ENCODE measurements at places on chromosomes 11 and 22.

GRCh38 chr11:12989428-12990161 is 19.5 kb upstream of the RASSF10 start:
- DNase-seq = peak; percentile 5

DNA sequence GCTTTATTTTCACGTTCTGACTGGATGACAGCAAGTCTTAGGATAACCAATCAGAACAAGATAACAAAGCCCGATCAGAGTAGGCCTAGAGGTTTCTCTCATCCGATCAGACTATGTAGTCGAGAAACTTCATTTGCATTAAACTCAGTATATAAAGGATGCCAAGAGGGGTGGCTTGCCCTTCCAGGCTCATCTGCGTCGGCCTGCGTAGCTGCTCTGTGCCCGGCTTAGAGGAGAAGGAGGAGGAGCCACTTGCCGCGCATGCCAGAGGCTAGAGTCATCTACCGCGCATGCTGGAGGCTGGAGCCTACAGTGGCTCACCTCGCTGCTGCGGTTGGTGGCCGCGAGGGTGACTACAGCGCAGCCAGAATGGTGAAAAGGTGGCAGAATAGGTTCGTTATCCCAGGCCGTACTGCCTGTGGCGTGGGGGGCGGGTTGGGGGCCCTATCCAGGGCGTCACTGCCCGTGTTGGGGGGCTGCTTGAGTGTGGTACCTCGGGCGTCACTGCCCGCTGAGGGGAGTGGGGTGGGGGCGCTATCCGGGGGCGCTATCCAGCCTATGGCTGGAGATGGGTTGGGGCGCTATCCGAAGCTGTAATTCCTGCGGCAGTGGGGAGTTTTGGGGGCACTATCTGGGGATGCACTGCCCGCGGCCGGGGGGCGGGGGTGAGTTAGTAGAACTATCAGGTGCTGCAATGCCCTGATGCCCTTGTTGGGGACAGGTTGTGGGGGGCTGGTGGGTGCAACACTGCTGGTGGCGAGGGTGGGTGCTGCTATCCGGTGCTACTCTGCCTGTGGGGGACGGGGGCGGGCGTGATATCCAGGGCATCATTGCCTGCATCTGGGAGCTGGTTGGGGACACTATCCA is at the start of gene RFPL2:
TSS of gene RFPL2 (minus strand) at position 218 of the 867 bp plus-strand sequence. CDS start 2,622 bp downstream, outside the sequence.
- DNase-seq = peak; percentile 40

DNA sequence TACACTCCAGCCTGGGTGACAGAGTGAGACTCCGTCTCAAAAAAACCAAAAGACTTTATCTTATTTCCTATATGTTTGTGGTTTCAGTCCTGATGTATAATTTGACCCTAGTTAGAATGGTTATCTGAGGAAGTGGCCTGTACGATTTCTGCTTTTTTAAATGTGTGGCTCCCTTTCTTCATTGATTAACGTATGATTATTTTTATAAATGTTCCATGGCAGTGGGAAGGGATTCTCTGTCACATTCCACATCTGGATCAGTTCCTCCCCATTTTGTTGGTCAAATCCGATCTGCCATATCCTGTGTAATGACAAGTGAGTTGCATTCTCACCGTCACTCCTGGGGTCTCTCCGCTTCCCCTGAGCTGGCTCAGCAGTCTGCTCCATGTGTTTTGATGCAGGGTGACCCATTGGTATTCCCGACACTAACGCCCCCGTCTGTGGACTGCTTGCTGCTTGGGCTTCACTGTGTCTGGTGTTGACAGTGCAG is 20.3 kb downstream of the NEAT1 start:
- no peak for DNase-seq

DNA sequence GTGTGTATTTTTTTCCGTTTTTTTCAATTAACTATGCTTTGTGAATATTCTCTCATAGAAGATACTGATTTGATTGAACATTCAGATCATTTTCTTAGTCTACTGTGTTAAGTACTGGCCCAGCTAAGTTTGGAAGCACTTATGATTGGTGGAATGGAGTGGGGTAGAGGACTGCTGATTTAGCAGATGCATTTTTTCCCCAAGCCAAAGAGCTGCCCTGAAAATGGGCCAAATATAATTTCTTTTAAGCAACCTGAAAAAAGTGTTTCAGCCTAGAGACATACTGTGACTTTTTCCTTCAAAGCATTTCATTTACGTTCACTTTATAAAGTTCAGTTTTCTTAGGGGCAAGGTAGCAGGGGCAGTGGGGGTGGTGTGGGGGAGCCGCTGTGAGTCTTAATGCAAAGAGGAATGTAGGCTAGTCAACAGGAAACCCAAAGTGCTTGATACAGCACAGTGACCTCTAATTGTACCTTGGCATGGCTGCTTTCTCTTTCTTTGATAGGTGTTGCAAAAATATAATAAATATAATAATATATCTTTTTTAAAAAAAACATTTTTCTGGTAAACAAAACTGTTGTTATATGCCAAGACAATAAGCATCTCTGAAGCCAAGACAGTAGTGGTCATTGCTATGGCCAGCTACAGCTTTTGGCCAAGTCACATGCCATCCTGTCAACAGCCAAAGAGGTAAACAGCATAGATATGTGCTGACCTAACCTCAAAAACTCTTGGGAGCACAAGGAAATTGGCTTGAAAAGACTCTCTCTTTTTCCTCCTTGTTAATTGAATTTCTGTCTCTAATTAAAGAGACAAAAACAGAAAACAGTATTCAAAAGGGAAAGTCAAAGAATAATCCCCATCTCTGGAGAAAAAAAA is 58.8 kb downstream of the LIF start:
- DNase-seq = no peak

GRCh38 chr11:69938206-69938605 is 119.0 kb upstream of the FGF3 start:
- no peak for DNase-seq

DNA sequence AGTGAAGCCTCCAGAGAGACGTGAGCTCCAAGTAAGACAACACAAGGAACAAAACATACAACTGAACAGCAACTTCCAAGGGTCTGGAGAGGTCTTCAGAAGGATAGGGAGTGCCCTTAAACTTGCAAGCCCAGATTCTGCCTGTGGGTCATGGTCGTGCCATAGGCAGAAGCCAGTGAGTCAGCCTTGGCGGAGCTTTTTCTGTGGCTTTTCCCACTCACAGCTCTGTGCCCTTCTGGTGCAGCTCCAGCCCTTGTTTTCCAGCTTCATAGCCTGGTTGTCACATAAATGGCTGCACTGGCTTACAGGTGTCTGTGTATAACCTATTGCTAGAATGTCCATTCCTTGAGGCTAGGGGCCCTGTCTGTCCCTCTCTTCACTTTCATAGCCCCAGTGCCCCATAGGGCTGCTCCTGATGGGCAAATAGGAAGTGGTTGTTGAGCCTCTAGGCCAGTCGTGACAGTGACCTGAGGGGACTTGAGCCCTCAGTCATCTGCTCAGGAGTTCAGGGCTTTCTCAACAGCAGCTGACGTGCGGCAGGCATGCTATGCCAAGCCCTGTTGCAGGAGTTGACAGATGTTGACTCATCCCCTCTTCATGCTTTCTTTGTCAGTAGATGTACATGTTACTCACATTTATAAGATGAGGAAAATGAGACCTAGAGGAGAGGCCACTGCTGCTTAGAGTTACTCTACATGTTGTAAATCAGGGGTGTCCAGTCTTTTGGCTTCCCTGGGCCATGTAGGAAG is 7.4 kb downstream of the MED15 start:
- DNase-seq = no peak

GRCh38 chr11:15710580-15711275 is 596.0 kb downstream of the INSC start:
- DNase-seq = no peak

DNA sequence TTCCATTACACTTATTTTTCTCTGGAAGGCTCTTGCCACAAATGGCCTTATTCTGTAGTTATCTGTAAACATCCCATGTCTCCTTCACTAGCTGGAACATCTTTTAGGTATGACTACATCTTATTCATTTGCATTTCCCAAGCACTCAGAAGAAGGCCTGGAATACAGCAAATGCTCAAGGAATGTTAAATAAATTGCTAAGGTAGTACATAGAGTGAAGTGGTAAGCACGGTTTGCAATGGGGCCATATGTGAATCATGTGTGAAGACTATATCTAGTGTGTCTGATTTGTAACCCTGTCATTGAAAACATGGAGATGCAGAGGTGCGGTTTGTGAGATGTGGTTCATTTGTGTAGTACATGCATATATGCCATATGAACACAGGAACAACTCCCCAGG is 33.5 kb downstream of the GDPD4 start:
- no peak for DNase-seq

DNA sequence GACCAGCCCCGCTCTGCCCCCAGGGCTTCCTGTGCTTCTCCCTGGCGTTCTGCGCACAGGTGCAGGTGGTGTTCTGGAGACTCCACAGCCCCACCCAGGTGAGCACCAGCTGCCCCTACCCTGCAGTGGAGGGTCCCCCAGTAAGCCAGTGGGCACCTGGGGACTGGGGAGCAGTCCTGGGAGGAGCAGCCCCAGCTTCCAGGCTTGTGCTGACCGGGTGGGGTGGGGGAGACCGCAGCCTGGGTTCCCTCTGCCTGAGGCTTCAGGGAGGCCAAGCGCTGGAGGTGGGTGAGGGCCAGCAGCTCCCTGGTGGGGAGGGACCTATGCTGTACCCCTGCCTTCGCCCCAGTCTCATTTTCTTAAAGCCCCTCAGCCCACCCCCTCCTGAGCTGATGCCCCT is 6.9 kb downstream of the TSPAN32 start:
- DNase-seq = no peak

GRCh38 chr11:72787216-72788104 is 6.4 kb downstream of the STARD10 start:
- peak; percentile 80 for DNase-seq

GRCh38 chr11:120564573-120565311 is 53.2 kb downstream of the GRIK4 start:
- no peak for DNase-seq

Data from HL-60 (cell line).